Upper lobe of left lung (tissue), 6 donors: ENCODE measurements at places on chromosomes 7 and 10. TPM values are rescaled to one million over a fixed set of nuclear protein-coding genes. Genes with fewer than 3 reads are reported as not detected.

DNA sequence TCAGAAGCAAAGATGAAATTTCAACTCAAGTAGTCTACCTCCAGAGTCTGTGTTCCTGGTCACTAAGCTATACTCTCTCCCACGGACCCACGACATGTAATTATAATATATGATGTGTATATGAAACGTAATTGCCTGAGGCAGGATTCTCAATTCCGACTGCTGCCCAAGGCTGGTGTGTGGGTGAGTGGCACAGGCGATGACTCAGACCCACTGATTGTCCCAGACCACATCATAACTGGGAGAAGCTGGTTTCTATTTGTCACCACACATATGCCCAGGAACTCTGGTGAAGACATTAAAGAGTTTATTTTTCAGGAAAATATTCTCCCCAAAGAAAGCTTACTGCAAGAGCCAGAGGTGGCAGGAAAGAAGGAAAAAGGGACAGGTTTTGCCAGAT lies 219.3 kb downstream of the JAZF1 start:
- no peak for DNase-seq

LLCFC1 gene
- not detected for total RNA-seq

BCCIP gene
- 27.4 TPM for total RNA-seq

NUTM2A gene
- 4.8 TPM for total RNA-seq

GRCh38 chr7:75689246-75690099 lies 49.3 kb downstream of the HIP1 start:
- no peak for DNase-seq

DNA sequence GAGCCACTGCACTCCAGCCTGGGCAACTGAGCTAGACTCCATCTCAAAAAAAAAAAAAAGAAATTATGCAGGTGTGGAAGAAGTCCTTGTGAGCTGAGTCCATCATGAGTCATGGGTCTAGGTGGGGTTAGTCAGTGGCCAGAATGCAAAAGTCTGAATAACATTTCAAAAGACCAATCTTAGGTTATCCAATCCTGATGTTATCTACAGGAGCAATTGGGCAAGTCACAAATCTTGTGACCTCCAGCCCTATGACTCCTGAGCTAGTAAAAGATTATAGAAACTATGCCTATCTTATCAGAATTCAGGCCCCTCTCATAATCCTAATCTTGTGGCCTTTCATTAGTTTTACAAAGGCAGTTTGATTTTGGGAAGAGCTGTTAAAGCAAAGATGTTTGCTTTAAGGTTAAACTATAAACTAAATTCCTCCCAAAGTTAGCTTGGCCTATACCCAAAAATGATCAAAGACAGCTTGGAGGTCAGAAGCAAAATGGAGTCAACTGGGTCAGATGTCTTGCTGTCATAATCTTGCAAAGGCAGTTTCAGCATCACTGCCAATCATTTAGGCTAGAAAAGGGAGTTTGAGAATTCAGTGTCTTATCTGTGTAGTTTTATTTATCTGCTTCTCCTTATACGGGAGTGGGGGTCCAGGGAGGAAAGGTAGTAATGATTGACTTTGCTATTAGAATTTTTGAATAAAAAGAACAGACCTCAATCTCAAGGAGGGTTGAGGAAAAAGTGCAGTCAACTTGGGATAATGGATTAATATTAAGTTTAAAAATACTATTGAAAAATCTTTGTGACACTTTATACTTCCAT lies 71.2 kb upstream of the TRIM24 start:
- no peak for DNase-seq

GRCh38 chr7:16989811-16990413 lies 108.1 kb upstream of the AGR3 start:
- no peak for DNase-seq

NRP1 gene
- 61.1 TPM for total RNA-seq
